ENCODE measurements at places on chromosomes 1 and 21.

GRCh38 chr21:26769613-26770188 lies 75.5 kb downstream of the ADAMTS1 start:
- no peak for DNase-seq

GRCh38 chr1:31567956-31568570 lies 8.3 kb upstream of the TINAGL1 start:
- DNase-seq: no peak

- DNase-seq: no peak
Measured at GRCh38 chr1:27427816-27428315, 35.4 kb downstream of the GPR3 start.

DNA sequence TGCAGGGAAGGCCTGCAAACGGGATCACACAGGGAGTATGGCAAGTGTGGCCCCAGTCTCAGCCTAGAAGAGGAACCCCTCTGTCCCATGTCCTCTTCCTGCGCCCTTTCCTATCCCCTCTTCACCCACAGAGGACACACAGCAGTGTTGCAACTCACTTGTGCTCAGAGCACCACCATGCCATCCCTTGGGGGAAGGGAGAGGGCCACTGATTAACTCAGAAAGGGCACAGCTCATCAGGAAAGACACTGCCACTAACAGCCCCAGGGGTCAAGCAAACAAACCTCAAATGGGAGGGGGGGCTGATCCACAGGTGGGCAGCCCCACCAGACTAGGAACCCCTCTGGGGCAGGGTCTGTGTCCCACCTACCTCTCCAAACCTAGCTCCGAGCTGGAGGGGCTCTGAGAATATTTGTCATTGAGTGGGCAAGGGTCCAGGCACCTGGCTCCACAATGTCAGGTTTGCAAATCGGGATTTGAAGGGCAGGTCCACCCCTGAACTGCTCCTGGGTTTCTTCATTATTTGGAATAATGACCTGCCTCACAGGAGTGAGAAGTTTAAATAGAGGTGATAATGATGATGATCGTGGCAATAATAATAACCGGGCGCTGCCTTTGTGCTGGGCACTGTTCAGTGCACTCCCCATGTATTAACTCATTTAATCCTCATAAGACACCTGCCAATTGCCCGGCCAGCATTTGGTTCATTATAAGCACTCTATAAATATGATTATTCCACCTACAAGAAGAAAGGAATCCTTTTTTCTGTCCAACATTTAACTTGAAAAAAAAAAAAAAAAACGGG lies 1.0 kb downstream of the ALDH4A1 start:
- DNase-seq: no peak

GRCh38 chr1:204435381-204435831 lies 23.8 kb upstream of the PPP1R15B start:
- DNase-seq: no peak

DNA sequence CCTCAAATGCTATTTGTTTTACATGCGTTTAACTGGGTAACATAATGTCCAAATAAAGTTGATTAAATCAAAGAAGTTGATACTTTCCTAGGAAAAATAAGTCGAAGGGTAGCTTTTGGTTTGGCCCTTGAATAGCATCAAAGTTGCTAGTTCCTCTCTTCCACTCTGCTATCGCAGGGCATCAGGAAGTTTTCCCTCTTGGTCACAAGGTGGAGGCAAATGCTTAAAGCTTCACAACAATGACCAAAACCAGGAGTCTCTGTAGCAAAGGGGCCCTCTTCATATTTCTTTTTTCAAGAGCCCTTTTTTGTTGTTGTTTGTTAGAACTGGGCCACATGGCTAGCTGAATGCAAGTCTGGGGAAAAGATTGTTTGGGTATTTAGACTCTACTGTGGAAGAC lies 668.4 kb downstream of the KCNT2 start:
- DNase-seq: no peak

GRCh38 chr1:223248770-223249140 lies 105.7 kb upstream of the TLR5 start:
- no peak for DNase-seq

DNA sequence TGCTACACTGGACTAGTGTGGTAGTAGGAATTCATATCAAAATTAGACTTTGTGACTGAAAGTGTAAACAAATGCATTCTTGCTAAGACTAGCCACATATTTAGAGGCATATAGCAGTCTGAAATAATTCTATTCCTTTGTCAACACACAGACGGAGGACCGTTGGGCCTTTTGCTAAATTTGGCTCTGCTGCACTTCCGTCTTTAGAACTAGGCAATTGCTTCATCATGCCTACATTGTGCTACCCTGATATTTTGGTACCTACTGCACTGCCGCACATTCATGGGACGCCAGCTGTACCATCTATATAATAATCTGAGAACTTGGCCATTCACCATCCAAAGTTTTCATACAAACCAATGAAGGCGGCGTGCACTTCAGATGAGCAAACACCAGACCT lies 346.8 kb downstream of the KIF26B start:
- DNase-seq: no peak

- no peak for DNase-seq
Measured at GRCh38 chr1:25216123-25216522, 16.2 kb downstream of the SYF2 start.

GRCh38 chr21:33428669-33429068 lies 25.5 kb downstream of the IFNGR2 start:
- DNase-seq: no peak

All from activated naive CD8-positive, alpha-beta T cell treated with anti-CD3 and anti-CD28 coated beads, Interleukin-2, amount 50 U/mL, for 16 hours (primary cell).